ENCODE measurements at places on chromosomes 4 and X.

DNA sequence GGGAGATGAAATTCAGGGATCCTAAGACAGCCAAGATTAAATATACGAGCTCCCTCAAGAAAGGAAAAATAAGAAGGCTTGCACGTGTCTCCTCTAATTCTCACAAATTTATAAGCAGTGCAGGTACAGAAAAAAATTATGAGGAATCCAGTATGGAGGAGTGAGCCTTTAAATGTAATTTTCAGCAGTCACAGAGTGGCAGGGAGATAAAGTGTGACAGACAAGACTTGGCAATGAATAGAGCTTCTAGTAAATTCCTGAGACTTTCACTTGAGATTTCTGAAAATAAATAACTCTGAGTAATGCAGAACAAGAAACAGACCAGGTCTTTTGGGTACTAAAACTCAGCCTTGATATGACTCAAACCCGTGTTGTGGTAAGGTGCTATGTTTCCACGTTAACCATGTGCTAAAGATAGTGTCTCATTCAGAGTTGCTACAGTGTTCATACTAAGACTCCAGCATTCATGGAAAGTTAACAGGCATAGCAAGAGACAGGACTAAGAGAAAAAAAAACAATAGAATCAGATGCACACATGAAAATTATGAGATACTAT, 119.8 kb downstream of the SPOCK3 start:
- no peak for DNase-seq

GRCh38 chr4:43048570-43048969, 156.1 kb downstream of the GRXCR1 start:
- no peak for DNase-seq

- DNase-seq = no peak
Measured at GRCh38 chrX:21373637-21374162, 518 bp upstream of the CNKSR2 start.

- no peak for DNase-seq
Measured at GRCh38 chrX:74521961-74522751, 92.3 kb downstream of the RLIM start.

DNA sequence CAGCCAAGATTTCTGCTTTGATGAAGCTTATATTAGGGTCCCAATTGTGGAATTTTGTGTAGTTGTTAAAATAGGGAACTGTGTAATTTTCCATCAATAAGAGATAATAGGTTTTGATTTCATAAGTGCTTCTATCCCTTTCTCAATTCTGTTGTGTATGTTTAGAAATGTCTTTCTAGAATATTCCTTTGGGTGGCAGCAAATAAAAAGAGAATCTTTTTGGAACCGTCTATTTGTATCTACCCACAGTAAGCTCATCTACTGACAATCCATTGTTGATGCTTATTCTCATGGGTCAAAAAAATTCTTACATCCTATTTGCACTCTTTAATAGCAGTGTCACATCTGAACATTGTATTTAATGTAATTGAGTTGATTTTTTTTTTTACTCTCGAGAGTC, 61.7 kb downstream of the TMA16 start:
- DNase-seq = no peak

DNA sequence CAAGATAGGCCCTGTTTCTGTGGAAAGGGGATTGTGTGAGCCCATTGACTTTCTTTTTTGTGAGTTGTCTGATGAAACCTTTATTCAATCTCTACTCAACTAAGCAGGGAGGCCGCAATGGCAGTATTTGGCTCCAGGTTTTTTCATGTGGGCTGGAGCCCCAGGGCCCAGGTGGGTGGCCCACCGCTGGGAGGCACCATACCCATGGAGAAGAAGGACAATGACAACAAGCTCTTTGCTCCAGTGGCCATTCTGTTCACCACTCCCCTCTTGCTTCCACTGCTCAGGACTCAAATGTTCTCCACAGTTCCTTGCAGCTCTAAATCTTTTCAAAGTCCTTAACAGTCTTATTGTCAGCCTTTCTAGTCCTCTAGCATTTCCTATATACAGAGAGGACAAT, 54.1 kb downstream of the HOPX start:
- no peak for DNase-seq

DNA sequence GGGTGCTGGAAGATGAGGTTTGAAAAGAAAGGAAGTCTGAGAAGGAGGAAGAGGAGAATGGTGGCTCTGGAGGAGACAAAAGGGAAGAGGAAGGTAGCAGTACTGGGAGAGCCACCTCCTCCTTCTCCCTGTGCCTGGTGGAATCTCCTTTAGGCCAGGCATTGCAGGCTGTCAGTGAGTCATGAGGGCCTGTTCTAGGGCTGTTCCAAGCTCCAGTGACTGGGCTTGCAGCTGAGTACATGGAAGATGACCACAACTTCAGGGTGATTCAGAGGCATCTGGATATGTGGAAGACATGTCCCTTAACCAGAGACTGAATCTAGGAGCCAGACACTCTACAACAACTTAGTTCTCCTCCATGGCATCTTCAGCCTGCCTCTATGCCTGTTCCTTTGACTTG, 107.8 kb downstream of the EFNB1 start:
- DNase-seq = no peak

GRCh38 chrX:127276326-127276725, 456.8 kb downstream of the PRR32 start:
- no peak for DNase-seq

DNA sequence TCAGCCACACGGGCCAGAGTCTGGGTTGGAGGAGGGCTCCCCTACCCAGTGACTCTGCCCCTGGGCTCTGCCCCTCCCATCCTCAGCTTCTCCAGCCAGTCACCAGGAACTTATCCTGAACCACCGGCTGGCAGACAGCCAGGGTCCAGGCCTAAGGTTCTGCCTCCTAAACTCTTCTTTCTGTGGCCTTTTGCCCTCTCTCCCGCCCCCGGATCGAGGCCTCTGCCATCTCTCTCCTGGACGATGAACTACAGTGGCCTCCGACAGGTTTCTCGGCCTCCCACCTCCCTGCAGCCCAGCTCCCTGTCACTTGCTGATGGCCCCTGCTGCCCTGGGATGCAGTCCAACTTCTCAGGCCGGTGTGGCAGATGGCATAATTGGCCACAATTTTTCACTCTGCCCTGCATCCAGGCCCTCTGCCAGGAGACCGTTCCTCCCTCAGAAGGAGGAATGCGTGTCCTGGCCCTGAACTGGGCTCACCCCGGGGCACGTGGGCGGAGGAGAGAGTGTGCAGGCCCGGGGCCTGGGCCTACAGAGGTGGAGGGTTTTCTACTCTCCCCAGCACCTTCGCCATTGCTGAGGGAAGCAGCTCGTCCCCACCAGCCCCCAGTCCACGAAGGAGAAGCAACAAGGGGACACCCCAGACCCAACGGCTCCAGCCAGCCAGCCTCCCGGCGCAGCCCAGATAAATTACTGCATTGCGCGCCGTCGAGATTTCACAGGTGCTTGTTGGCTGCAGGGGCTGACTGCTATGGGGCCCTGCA, 81.9 kb upstream of the LRPAP1 start:
- DNase-seq = no peak

DNA sequence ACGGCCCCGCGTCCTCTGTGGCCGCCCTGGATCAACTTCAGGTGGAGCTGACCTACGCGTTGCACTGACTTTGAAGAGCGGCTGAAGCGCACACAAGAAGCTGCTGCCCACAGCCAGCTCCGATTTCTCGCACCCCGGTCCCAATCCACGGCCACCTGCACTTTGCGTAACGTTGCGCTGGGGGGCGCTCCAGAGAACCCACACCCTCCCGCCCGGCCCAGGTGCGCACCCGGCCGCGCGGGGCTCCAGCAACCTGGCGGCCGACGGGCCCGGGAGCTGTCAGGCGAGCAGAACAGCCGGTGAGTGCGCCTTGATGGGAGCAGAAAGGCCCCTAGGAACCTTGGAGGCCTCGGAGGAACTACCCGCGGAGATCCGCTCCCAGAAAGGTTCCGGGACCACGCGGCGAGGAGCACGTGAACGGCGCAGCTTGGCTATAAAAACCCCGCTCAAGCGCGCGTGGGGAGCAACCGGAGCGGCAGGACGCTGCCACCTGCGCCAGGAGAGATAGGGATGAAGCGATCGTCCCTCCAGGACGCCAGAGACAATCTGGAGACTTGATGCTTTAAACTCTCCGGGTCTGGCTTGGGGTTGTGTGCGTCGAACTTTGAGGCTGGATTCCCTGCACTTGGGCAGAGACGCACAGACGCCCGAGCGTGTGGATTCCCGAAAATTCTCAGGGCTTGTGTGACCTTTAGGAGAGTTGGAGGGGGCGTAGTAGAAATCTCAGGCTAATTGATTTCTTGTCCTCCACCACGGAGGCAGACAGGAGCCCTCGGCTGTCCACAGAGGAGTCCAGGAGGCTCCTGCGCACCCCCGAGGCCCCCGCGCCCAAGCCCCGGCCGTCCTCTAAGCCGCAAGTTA, 591 bp upstream of the NWD2 start:
- DNase-seq = no peak

GRCh38 chrX:120761810-120762209, 113.9 kb downstream of the CT47B1 start:
- DNase-seq = no peak

DNA sequence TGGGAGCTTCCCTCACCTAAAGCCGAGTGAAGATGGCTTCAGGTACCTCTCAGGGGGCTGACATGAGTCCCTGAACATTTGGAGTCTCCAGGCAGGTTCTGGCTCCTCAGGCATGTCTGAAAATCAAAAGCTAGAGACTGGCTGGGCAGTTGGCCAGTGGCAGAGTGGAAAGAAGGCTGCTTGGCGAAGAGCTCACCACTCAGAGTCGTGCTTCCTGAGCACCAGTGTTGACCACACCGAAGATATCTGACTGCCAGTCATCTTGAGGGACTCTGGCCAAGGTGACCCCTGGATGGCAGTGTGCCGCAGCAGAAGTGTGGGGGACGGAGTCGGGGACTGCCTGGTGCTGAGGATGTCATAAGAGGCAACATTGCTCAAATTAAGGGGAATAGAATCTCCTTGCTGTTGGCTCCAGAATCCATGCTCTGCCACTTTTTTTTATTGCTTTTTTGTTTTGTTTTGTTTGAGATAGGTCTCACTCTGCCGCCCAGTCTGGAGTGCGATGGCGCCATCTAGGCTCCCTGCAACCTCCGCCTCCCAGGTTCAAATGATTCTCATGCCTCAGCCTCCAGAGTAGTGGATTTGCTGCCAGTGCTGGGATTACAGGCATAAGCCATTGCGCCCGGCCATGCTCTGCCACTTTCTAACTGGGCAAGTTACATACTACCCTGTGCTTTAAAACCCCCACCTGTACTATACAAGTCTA, 172.5 kb upstream of the GATB start:
- no peak for DNase-seq

- DNase-seq = no peak
Measured at GRCh38 chr4:38757945-38758600, 24.7 kb downstream of the TLR10 start.

- DNase-seq = no peak
Measured at GRCh38 chr4:181083757-181084361, 1159.3 kb upstream of the TENM3 start.

DNA sequence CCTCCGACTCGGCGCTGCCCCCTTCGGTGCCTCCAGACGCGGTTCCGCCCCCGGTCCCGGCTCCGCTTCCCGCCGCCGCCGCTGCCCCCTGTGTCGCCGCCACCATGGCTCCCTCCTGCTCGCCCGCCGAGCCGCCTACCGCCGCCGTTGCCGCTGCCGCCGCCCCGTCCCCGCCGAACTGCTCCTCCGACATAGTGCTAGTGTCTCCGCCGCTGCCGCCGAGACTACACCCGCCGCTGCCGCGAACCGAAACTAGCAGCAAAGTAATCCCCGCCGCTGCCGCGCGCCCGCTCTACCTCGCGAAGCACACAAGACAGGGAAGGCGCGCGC, 340 bp downstream of the HNRNPD start:
- no peak for DNase-seq

DNA sequence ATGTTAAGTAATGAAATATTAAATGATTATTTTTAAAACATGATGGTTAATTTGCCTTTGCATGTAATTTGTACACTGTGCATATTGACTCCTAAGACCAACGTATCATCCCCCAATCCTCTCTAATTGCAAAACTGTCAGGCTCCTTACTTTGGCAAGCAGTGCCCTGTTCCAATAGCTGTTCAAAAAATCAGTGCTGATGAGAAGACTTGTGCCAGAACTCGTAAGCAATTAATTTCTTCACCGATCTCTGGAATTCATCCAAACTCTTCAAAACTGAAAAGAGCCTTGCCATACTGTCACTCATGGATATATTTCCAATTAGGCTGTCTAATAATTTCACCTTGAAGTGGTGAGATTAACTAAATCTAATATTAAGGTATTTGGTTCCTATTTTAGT, 493.9 kb upstream of the NDST4 start:
- no peak for DNase-seq

DNA sequence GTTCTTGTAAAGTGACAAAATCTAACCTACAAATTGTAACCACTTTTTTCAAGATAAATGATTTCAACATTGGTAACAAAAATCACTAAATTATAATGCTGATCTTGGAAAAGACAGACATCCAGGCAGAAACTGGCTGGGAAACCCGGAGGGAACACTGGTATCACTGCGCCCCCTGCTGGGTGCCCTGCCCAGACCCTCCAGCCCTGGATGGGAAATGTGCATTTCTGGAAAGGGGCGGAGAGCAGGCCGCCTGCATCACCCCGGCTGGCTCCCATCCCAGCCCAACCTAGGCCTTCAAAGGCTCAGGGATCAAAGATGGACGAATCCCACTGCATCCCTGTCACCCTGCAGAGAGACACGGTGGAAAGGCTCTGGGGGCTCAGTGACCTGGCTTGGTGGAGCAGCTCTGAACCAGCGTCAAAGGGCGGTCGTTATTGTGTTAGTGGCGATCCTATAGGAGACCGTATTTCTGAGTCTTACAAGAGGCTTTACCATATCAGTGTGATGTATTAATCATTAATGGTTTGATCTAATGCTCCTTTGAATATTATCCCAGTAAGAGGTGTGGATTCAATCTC, 37.3 kb downstream of the ACOX3 start:
- DNase-seq = peak; percentile 38

GRCh38 chr4:3237712-3238560, 11.0 kb upstream of the MSANTD1 start:
- no peak for DNase-seq

DNA sequence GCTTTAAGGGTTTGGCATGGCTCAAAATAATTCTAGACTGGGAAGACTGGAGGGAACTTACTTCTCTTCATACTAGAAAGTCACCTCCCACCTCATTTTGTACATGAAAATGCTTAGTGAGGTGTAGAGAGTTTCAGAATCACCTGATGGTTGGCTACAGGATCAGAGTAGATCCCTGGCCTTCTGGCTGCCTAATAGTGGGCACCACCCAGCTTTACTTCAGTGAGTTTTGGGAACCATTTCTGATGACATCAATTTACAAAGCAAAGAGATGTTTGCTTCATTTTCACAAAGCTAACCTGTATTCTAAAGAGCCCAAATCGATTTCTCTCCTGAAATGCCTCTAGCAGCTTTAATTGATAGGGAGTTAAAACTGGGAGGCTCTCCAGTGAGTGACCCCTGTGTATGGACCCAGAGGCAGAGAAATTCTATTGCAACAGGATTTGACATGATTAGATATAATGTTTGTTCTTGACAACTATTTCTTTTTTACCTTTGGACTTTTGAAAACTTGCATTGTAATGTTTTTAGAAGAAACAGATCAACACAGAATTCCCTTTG, 180.5 kb downstream of the PTTG2 start:
- no peak for DNase-seq

DNA sequence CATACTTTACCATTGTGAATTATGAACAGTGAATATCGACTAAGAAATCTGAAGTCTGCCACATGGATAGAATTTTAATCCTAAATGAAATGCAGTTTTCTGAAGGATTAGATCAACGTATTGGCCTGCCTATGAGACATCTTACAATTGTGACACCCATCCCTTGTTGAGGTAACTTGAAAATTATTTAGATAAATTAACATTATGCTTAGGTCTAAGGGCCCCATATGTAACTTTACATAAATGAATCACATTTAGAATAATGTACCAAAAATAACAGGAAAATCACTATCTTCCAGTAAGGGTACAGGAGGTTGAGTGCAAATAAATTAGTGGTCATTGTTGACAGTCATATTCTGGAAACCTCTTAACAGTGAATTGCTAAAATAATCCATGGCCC, 13.5 kb downstream of the XAGE5 start:
- DNase-seq = no peak

Measured in HS-5 (cell line).